Activated naive CD4-positive, alpha-beta T cell treated with anti-CD3 and anti-CD28 coated beads for 36 hours (primary cell): ENCODE measurements at places on chromosomes 5 and 9. TPM values are rescaled to one million over a fixed set of nuclear protein-coding genes. Genes with fewer than 3 reads are reported as not detected.

DNA sequence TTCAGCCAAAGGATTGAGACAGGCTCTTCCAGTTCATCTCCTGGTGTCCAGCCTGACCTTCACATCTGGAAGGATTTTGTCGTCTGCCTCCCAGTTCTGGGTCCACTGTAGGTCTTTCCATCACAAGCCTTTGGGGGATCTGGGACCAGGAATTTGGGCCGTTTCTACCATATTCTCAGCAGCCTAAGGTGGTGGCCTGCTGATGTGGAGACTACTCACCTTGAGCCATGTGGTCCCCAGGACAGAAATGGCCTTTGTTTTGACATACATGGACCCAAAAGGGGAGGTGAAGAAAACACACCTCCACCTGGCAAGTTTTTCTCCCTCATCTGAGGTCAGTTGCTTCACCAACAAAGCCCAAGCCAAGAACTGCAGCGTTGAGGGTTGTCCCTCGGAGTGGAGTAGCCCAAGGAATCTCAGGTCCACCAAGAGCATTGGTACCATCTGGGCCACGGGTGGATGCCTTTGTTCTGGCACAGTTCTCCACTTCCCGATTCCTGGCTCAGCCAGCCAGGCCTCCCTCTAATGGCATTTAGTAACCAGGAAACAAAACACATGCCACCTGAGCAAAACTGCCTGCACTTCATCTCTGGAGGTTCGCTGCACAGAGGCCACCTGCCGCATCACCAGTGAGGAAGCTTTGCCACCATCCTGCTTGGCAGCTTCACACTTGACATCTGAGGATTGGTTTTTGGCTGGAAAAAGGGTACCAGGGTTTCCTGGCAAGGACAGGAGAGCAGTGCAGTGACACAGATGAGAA, 24.7 kb downstream of the AMBP start:
- DNase-seq: no peak

GRCh38 chr5:15704397-15704947, 204.5 kb downstream of the FBXL7 start:
- DNase-seq: no peak

DNA sequence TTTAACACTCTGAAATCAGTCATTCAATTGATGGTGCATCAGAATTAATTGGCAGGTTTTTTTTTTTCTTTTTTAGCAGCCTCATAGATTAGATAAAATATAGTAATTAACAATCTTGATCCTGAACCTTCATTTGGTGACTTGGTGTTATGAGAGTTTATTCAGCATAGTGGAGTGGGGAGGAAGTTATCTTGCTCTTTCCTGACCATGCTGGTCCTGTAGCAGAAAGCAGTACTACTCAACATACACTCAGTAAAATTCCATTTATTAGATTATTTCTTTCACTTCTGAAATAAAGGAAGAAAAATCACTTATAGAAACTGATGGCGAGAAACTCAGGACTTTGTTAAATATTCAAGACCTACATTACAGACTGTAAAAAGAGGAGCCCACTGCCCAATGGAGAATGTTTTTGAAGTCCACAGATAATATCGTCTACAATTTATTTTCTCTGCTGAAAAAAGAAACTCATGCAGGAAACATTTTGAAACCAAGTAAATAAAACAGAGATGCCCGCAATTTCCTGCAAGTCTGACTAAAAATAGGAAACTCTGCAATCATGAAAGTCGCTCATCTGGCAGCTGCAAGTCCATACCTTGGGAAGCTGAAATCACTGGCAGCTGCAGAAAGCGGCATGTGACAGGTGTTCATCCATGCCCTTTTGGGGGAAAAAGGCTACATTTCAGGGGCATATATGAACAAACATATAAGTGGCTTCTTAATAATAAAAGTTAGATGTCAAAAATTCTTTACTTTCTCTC, 233.2 kb upstream of the RFX3 start:
- peak; percentile 26 for DNase-seq

DNA sequence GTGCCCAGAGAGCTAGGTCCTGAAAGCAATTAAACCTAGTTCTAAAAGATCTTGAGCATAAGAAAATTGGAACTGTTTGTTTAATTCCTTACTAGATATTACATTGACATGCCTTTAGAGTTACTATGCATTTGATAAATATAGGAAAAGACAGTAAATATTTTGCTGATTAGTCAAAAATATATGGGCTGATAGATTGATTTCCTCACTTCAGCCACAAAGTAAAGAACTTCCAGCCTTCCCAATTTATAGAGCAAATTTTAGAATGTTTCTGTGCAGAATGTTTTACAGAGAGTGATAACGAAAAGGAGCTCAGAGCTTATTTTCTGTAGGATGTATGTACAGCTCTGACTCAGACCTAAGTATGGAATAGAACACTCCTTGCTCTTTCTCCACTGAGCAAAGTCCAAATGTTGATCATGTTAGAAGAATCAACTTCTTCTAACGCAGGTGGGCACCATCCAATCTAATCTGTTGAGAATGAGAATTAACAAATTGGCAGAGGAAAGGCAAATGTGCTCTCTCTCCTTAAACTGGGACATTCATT, 72.9 kb upstream of the PAM start:
- no peak for DNase-seq

- DNase-seq: no peak
These were observed 17.5 kb downstream of the LCP2 start for GRCh38 chr5:170280011-170280493.

- no peak for DNase-seq
These were observed 4.1 kb upstream of the PDGFRB start for GRCh38 chr5:150159741-150160179.

GRCh38 chr9:108234811-108235210, 621.0 kb downstream of the ACTL7B start:
- DNase-seq: no peak

DNA sequence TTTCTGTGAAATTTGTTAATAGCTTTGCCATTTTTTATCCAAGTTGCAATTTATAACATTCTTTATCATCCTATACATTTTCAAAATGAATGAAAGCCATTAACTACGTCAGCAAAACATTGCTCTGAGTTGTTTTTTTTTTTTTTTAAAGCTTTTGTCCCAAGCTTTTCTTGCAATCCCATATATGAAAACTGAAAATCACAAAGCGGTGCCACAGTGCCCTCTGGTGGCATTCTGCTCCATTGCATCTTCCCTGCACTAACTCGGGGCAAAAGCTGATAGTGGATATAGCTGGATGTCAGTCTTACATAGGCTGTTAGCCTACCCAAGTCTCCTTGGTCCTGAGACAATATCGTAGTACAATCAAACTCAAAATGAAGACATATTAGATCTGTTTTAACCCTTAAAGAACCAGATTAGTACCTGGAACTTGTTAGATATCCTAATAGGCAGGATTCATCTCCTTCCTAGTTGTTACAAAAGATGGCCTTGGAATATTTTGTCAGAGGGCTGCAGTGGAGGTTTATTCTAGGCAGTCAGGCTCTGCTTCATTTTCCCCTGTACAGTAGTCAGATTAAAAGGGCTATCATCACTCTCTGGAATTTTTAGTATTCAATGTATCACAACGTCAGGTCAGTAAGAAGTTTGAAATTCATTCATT, 669.9 kb downstream of the PTPRD start:
- DNase-seq: peak; percentile 66

DNA sequence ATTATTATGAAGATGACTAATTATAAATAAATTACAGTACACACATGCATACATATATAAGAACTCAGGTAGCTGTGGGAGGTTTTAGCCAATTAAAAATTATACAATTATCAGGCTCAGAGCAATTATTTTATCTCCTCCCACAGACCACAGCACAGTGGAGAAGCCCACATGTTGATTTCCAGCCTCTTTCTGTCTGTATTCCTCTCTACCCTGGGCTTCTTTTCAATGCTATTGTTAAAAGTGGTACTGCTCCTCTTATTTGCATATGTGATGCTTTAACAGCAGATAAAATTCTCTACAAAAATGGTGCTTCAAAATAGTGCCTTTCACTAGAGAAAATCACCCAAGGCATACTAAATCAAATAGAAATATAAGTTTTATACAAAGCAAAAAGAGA, 218.7 kb downstream of the NFIB start:
- no peak for DNase-seq

- peak; percentile 66 for DNase-seq
These were observed 12.1 kb downstream of the PDCL start for GRCh38 chr9:122816163-122816867.

DNA sequence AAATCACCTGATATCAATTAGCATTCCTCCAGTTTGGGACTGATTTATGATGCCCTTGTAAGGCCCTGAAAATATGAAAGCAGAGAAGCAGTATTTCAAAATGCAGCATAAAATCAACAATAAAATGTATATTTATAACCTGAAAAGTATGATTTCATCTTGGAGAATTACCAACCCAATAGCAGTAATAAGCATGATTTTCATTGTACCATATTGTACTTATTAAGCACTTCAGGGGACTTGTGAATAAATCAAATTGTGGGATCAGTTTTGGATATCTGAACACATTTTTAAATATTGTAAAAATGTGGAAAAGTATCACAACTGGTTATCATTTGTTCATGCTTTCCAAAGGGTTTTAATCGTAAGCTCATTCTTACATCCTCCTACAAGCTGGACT, 250.8 kb downstream of the DMRT2 start:
- no peak for DNase-seq

GRCh38 chr9:69184266-69184665, 10.2 kb downstream of the TJP2 start:
- DNase-seq: no peak

DNA sequence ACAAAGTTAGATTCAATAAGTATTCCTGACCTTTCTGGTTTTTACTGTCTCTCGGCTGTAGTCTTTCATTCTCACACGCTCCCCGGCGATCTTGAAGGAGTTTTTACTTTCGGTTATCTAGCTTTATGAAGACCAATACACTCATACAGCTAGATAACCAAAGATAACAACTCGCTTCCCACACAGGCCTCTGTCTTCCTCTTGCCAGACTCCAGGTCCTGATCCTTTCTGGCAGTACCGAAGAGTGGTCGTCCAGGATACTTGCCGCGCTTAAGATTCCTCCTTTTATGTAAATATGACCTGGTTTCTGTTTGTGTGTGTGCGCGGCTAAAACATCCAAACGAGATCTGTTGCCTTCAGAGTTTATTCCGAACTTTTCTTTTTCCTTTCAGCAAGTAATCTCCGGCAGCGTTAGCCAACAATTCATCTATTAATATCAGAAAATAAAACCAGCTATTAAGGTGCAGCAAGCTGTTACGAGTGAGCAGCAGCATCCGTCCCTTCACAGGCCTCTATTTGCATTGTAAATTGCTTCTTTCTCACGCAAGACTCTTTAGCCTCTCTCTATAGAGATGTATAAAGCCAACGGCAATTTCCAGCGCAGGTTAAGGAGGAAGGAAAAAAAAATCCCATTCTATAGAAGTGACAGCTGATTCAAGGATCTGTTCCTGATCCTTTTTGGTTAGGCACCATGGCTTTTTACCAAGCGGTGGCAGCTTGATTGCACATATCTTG, 216.1 kb downstream of the MEF2C start:
- no peak for DNase-seq

GRCh38 chr5:177301503-177302165, 1.9 kb downstream of the RAB24 start:
- peak; percentile 38 for DNase-seq

DNA sequence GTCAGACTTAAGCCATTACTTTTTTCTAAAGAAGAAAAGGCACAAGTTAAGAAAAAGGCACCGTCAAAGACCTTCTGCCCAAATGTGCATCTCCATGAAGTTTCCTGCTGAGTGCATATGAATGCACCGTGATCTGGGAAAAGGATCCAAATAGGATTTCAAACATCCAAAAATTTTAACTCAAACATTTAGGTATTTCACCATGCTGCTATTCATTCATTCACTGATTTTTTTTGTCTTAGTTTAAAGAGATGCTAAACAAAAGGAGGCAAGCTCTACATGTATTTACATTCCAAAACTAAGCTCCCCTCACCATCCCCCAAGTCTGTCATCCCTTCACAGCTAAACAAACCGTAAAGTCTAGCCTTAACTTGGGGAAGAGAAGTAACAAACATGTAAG, 291.9 kb downstream of the ARL15 start:
- no peak for DNase-seq

DNA sequence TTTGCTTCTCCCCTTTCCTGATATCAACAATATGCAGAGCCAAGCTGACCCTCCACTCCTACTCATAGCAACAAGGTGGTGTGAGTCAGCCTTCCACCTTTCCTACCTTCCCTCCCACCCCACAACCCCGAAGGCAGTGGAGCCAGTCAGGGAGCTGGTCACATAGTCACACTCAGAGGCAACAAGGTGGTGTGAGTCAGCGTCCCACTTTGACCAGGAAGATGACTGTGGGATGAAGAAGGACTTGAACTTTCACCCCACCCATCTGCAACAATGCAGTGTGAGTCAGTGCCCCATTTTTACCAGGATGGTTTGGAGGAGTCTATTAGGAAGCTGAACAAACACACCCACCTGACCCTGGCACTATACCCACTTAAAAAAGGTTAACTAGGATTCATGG, 30.1 kb upstream of the ZNF782 start:
- DNase-seq: no peak

DNA sequence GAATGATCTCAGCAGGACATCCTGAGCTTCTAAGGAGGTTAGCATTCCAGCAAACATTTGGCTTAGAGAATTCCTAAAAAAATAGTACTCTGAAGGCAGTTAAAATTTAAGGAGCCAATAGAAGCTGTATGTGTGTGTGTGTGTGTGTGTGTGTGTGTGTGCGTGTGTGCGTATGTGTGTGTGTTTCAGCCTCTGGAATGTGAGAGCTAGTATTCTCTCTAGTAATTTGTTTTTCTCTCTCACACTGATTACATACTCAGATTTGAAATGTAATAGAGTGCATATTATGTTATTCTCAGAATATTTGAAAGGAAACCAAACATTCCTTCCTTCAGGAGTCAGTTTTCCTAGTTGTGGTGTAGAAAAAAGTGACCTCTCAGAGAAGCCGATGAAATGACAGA, 279.6 kb downstream of the TMEM38B start:
- no peak for DNase-seq

GRCh38 chr9:92180669-92181181, 65.5 kb upstream of the SPTLC1 start:
- DNase-seq: no peak

Gene IL9
- not detected for total RNA-seq

Gene MARVELD2
- 0.45 TPM for total RNA-seq

Gene ADAMTSL2
- total RNA-seq: 0.14 TPM

Gene C9orf152
- not detected for total RNA-seq

Gene PDGFRB
- 0.14 TPM for total RNA-seq

Gene RECK
- 7.8 TPM for total RNA-seq

Gene FGF10
- not detected for total RNA-seq

Gene C5orf52
- total RNA-seq: not detected

Gene MRRF
- total RNA-seq: 51.0 TPM

Gene EIF4E1B
- total RNA-seq: not detected

Gene BTNL3
- not detected for total RNA-seq

Gene CTSL
- 0.86 TPM for total RNA-seq

Gene TTC33
- 27.4 TPM for total RNA-seq

Gene PCDHB16
- not detected for total RNA-seq

Gene FOXD4
- total RNA-seq: not detected
